ENCODE measurements at places on chromosomes 1 and 21.

DNA sequence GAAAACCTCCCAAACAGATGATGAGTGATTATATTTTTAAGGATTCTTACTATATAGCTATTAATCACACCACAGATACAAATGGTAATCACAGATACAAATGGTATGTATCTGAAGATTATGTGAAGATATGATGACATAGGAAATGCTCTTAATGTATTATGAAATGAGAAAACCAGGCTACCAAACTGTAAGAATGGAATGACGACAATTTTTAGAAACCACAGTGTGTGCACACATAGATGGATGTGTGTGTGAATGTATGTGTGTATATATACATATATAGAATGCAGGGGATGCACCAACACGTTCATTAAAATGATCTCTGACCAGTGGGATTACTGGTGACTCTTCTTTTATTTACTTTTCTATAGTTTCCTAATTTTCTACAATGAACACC is 21.5 kb upstream of the ENAH start:
- DNase-seq: no peak

DNA sequence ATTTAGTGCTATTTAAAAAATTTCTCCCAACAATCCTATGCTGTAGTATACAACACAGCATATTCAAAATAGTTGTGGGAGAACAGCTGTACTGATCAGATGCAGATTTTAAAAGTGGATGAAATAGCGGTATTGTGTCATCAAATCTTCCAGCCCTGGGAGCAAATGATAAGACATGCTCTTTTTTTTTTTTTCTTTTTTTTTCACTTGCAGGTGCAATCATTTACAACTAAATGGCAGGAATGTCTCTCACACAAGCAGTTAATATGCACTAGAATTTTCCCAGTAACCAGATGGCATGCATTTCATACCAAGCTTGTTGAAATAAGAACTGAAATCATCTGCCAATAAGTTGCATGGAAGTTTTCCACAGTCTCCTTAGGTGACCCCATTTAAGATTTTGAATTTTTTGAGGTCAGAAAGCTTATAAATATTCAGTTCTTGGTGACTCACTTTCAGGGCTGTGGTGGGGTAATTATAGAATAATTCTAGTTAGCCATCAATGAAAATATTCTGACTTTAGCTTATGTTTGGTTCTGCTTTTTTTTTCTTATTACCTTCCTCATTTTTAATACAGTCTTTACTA is 623.9 kb upstream of the NR5A2 start:
- no peak for DNase-seq

DNA sequence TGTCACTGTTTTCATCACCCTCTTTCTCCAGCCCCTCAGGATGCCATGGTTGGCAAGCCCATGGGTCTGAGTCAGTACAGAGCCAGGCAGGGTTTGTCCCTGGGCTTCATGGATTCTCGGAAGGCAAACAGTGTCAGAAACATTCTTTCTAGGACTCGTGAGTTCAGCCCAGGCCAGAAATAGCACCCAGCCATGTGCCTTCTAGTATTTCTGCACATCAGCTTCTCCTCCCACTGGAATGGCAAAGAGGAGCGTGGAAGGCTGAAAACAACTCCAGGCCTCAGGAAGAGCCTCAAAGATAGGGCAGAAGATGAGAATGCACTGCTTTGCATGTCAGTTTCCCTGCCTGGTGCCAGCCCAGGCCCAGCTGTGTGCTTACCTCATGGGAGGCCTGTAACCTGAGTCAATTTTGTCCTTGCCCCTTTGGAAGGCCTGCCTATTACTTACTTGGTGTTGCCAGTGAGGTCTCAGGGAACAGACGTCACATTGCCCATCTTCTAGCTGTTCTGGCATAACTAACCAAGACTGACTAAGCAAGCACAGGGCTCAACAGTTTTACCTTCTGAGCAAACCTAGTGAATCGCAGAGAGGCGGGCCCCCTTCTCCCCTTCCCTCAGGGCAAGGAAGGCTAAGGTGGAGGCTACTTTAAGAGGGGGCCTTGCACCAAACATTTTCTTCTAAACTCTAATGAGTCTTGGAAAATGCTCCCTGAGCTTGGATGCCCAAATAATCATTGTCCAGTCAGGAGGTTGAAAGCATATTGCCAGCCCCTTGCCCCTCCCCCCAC is 42.4 kb downstream of the GLUL start:
- DNase-seq: no peak

DNA sequence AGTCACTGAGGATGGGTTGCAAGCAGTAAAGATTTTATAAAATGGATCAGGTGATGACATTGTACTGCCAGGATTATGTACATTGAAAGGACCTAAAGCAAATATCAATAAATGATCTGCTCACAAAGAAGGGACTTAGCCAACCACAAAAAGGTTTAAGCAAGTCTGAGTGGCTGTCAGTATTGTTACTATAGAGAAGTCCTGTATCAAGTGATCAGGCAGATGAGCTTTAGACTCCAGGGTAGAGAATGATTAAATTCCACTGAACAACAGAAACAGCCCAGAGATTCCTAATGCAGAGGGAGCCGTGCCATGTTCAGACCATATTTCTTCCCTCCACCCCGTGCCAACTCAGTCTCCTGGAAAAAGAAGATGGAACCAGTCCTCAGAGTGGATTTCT is 138.9 kb downstream of the SETD4 start:
- no peak for DNase-seq

DNA sequence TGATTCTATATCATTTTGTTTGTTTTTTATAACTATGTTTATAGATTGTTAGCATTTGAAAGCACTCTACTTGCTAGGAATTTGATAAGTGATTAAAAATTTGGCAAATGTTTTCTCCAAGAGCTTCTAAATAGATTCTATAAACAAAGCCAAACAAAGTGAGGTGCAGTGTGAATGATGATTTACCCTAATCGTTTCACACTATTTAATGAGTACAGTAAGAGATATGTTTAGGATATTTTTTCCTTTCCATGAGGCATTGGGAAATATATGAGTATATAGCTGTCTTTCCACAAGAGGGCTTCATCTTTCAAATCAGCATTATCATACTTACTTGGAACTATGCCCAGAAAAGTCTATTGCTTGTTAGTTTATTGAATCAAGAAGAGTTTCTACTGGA is 277.0 kb upstream of the BRINP3 start:
- no peak for DNase-seq

DNA sequence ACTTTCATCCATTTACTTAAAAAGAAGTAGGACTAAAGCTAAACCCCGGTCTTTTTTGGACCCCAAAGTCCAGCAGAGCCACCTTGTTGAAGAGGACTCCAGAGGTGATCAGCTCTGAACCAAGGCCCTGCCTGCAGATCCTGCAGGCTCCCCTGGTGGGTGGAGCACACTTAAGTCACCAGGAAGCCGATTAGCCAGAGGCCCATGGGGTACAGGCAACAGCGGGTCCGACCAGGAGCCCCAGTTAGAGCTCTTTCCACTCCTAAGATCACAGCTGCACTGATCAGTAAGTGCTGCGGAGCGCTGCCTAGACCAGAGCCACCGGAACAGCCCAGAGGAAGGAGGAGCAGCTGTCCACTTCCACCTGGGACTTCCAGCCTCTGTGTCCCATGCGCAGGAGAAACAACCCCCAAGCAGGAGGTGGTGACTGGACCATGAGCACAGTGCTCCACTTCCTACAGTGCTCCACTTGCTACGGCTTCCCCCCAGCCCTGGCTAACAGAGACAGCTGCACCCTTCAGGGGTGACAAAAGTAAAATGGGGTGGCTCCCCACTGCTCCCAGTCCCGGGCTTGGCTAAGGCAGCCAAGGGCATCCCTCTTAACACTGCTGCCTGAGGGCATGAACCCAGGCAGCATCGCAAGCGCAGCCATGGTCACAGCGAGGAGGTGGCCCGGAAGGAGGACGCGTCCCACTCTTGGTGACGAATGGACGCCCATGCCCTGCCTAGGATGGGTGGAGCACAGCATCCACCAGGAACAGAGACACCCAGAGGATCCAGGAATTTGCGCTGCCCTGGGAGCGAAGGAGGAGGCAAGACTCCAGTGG is 58.0 kb downstream of the NPHP4 start:
- DNase-seq: no peak

DNA sequence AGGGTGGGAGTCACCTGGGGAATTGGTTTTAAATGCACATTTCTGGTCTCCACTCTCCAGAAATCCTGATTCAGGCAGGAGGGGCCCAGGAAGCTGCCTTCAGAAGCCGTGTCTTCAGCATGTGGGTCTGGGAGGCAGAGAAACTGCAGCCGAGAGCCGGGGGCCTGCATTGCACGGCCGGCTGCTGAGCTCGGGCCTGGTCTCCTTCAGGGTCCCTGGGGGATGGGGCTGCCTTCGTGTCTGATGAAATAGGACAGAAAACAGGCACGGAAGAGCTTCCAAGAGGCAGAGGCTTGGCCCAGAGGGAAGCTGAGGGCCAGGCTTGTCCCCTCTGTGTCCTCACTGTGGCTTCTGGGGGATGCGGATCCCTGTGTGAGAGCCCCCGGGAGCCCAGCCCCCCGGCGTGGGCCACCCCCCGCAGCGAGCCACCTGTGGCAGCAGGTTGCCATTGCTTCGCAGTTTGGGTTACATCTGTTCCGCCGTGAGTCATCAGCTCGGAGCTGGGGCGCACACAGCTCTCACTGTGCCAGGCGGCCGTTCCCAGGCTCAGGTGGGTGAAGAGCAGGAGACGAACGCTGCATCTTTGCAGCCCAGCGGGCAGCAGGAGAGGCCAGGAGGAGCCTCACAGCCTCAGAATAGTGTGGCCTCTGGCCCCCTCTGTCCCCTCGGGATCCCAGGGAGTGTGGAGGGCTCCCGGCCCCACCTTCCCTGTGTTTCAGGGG is 72.4 kb downstream of the AJAP1 start:
- no peak for DNase-seq
